RPMI7951 (cell line): ENCODE measurements at places on chromosomes 4 and X.

GRCh38 chr4:176377780-176378179 is 58.0 kb downstream of the SPCS3 start:
- peak; percentile 39 for DNase-seq

DNA sequence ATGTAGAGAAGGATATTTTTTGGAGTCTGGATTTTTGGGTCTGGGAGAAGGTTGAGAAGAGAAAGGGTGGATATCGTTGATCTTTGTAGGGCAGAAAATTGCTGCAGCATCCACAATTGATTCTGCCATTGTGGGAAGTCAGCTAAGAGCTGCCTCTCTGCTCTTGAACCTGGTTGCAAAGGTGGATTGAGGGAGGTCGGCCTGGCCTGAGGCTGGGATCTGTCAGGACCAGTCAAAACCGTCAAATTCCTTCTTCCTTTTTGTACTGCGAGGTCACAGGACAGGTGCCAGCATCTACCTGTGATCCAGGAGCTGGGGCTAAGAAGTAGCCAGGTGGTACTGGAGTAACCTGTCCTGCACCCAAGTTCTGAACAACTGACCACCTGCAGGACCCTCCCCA is 93.7 kb downstream of the SHOX start:
- DNase-seq = peak; percentile 35

GRCh38 chrX:155968791-155969190 is 28.7 kb upstream of the IL9R start:
- DNase-seq = no peak

GRCh38 chrX:65674204-65674893 is 6.9 kb downstream of the MSN start:
- peak; percentile 57 for DNase-seq

DNA sequence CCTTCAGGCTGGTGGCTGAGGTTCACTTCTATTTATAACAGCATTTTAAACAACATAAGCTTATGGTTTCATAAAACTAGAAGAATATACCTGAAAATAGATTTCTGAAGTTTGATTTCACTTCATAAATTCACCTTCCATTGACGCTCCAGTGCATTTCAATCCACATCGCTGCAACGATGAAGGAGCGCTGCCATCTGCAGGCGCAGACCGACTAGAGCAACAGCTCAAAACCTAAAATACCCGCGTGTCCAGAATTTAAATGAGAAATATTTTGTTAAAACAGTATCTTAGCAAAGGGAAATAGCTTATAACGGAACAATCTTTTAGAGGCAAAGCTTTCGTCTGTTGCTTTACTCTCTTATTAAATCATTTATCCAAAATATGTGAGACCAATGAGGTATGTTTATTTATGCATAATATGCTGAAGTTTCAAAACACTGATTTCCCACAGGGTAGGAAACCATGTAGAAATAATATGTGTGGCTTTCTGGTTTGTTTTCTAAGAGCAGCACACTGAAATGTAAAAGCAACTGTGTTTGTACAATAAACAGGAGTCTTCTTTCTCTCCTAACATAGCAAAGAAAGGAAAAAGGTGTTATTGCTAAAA is 816.4 kb upstream of the FRG1 start:
- peak; percentile 22 for DNase-seq

GRCh38 chr4:79199743-79200142 is 126.1 kb downstream of the NAA11 start:
- DNase-seq = no peak

DNA sequence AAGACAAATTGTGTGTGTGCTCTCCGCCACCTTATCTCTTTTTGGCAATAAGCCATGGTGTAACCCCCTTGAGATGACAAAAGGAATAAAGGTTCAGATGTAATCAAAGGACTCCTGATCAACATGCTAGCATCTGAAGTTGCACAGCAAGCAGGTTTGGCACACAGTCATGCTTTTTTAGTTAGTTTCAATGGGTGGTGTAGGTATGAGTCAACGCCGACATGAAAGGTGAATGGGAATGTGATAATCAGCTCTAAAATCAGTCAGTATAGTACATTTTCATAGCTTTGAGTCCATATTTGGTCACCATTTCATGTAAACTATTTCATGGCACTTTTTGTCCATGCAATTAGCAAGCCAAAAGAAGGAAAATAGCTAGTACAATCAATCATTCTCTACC is 50.4 kb upstream of the ETNPPL start:
- no peak for DNase-seq

- DNase-seq = no peak
Measured at GRCh38 chr4:141099326-141099725, 33.9 kb downstream of the RNF150 start.

- DNase-seq = no peak
Measured at GRCh38 chr4:36235306-36235705, 9.0 kb downstream of the ARAP2 start.

- no peak for DNase-seq
Measured at GRCh38 chr4:132026166-132026565, 1122.9 kb upstream of the PCDH10 start.

DNA sequence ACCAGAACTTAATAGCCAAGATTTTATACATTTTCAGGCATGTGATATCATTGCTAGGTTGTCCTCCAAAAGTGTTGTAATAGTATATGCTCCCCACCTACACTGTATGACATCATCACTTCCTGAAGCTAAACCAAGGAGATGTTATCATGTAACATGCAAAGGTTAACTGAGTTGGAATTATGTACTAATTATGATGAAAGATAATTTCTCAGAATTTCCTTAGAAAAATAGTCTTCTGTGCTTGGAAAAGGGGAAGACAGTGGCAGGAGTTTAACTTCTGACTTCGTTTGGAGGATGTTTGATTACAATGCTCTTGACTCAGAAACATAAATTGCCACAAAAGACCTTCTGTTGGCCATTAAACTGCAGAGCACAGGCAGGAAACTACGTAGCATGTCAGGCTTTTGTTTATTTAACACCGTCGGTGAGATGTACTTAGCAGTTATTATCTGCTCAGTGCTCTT is 83.6 kb upstream of the GUCY1A1 start:
- DNase-seq = peak; percentile 54

DNA sequence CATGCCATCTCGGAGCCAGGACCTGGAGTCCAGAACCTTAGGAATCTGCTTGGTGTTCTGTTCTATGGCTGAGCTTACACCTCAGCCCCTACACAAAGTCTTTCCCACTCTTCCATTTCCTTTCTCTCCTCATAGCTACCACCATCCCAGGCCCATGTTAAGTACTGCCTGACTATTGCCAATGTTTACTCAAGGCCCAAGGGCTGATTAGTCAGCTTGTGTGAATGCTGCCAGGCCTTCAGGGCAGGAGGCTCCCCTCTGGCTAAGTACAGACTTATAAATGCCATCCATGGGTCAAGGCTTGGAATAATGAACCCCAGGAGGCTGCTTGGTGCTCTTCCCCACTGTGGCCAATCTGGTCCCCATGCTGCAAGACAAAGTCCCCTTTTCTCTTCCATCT is 411.6 kb upstream of the MAGEB18 start:
- DNase-seq = no peak

GRCh38 chr4:5662555-5662954 is 45.8 kb downstream of the EVC2 start:
- peak; percentile 7 for DNase-seq

DNA sequence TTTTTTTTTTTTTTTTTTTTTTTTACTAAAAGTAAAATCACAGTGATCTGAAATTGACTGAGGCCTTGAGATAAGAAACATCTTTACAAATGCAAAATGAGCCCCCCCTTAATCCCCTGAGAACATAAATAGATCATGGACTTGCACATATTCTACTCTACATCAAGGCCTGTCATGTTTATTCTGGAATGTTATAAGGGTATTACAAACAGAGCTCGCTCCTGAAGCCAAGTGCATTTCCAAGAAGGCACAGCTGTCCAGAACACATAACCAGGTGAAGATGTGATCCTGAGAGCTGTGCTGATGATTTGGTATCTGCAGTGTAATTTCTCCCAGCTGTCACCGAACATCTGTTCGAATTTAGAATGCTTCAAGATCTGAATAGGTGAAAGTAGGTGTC is 384.5 kb downstream of the GPAT3 start:
- no peak for DNase-seq

- no peak for DNase-seq
Measured at GRCh38 chr4:150402871-150403272, 179.1 kb upstream of the MAB21L2 start.

DNA sequence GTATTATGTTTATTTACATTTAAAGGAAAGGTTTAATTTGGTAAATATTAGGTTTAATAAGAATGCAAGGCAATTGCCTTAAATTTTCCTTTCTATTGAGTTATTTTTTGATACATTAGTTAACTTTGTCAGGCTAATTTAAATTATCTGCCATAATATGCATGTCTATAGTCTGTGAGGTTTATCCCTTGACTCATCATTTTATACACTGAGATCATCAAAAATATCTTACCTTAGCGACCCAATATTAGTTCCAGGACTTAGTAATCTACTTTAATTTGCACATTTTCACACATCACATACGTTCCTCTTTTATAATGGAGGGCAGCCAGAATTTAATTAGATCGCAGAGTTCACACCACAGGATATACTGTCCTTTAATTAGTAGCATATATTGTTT is 999.5 kb upstream of the GRID2 start:
- DNase-seq = no peak

GRCh38 chrX:56757327-56757726 is 28.3 kb downstream of the NBDY start:
- DNase-seq = no peak

GRCh38 chrX:103739421-103739820 is 28.7 kb downstream of the TMEM31 start:
- DNase-seq = no peak

DNA sequence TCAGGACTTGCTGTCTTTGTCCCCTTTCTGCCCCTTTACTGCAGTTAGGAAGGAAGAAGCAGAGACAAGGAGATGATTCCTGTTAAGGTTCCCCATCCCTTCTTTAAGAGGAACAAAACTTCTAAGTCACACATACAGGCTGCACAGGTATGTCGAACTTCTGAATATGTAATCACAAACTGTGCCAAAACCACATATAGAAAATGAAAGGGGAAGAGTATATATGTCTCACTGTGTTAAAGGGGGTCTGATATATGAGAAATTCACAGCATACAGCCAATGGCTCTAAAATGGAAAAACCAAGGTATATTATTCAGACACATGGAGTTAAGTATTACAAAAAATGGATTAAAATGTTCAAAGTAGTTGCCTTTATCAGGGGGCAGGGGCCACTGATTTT is 11.7 kb downstream of the CFAP97 start:
- DNase-seq = no peak

GRCh38 chrX:69094977-69095669 is 70.1 kb downstream of the PJA1 start:
- DNase-seq = no peak

GRCh38 chrX:32448320-32448719 is 763.0 kb downstream of the DMD start:
- no peak for DNase-seq

DNA sequence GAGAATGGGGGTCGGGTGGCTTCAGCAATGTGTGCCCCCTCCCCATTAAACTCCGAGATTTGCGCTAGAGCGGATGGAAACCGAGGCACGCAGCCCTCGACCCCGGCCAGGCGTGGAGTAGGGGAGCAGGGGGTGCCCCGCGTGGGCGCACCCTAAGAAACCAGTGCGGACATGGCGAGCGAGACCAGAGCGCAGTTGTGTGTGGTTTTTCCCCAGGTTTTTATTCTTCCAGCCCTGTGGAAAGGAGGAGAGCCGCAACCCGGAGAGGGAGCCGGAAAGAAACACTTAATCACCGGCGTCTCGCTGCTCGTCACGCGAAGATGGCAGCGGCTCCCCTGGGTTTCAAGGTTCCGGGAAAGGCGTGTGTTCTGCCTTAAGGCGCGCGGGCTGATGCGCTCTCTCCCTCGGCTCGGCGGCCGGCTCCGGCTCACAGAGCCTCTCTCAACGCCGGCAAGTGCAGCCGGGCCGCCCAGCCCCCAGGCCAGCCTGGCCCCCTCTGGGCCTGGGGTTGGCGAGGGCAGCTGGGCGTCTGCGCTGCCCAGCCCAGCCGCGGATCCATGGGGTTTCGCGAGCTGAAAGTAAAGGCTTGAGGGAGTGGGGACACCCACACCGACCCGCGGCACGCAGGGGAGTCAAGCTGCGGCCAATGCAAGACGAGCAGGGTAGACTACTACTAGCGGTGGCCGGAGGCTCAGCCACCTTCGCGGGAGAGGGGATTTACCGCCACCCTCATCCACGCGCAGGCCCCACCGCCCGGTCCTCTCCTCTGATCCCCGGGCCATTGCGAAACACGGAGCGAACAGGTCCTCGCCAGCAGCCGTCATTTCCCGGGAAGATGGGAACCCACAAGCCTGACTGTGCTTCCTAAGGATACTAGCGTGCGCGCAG is 74.0 kb upstream of the BCOR start:
- DNase-seq = peak; percentile 72

- DNase-seq = peak; percentile 8
Measured at GRCh38 chr4:15506464-15506863, 36.8 kb downstream of the CC2D2A start.

DNA sequence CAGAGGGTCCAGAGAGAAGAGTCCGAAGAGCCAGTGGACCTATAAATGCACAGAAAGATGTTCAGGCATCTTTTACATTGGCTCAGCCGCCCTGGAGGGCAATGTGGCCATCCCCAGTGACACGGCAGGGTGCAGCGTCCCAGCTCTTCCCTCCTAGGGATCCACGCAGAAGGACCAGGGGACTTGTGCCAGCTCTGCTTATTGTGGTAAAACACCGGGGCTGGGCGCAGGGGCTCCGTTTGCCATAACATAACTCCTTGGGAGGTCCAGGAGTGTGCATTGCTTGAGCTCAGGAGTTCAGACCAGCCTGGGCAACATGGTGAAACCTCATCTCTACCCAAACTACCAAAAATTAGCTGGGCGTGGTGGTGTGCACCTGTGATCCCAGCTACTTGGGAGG is 70.2 kb downstream of the CPZ start:
- DNase-seq = no peak

DNA sequence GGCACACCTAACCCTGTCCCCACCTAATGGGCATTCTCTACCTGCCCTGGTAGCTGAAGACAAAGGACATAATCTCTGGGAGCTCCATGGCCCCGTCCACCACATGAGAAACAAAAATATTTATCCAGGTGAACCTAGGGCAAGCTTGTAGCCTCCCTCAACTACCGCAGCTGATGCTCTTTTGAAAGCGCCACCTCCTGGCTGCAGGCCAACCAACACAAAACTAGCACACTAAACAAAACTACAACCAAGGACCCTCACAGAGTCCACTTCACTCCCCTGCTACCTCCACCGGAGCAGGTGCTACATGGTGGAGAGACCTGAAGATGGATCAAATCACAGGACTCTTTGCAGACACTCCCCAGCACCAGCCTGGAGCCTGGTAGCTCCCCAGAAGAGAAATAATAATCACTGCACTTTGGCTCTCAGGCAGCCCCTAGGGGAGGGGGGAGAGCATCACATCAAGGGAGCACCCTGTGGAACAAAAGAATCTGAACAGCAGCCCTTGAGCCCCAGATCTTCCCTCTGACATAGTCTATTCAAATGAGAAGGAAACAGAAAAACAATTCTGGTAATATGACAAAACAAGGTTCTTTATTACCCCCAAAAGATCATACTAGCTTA is 111.3 kb upstream of the ATP8A1 start:
- DNase-seq = no peak
